ENCODE measurements at places on chromosomes 2 and 18.

DNA sequence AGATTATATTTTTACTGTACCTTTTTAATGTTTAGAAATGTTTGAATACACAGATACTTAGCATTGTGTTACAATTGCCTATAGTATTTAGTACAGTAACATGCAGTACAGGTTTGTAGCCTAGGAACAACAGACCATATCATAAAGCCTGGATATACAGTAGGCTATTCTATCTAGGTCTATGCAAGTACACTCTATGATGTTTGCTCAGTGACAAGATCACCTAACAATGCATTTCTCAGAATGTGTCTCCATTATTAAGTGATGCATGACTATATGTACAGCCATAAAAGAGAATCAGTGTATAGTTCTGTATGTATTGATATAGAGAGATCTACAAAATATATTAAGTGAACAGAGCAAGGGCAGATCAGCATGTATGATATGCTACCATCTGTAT is 616.4 kb downstream of the XIRP2 start:
- DNase-seq, result no peak

DNA sequence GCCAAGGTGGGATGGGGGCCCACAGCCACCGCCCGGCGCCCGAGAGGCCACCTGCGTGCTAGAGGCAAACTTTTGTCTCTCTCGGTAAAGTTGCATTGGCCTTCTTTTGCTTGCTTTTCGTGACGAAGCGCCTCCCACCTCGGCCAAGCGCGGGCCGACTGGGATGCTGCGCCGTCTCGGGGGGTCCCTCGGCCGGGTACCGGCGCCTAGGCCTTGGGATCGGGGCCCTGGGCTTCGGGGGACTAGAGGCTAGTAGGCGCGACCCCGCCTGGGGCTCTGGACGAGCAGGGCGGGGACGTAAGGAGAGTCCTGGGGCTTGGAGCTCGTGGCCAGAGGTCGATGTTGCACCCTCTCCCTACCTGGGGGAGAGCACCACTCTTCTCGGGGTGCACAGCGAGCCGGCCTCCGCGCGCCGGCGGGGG is 545 bp downstream of the GLI2 start:
- no peak for DNase-seq

- DNase-seq, result no peak
Observed at GRCh38 chr2:49845671-49846070, 691.4 kb upstream of the FSHR start.

DNA sequence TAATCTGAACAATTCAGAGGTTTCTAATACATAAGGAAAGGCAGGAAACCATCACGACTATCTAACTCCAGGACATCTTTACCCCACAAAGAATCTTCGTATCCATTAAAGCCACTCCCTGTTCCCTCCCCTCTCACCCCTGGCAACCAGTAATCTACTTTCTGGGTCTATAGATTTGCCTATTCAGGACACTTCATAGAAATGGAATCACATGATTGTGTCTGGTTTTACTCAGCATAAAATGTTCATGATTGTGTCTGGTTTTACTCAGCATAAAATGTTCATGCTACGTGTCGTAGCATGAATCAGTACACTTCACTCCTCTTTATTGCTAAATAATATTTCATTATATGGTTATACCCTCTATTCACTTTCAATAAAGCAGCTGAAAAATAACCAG is 11.6 kb downstream of the FECH start:
- no peak for DNase-seq

- no peak for DNase-seq
Observed at GRCh38 chr2:101556033-101556459, 81.1 kb upstream of the RFX8 start.

All from NCI-H1694 (cell line).